ENCODE measurements at places on chromosomes 5 and 9. TPM values are rescaled to one million over a fixed set of nuclear protein-coding genes. Genes with fewer than 3 reads are reported as not detected.

- no peak for DNase-seq
Measured at GRCh38 chr5:68419081-68419636, 203.6 kb downstream of the PIK3R1 start.

DNA sequence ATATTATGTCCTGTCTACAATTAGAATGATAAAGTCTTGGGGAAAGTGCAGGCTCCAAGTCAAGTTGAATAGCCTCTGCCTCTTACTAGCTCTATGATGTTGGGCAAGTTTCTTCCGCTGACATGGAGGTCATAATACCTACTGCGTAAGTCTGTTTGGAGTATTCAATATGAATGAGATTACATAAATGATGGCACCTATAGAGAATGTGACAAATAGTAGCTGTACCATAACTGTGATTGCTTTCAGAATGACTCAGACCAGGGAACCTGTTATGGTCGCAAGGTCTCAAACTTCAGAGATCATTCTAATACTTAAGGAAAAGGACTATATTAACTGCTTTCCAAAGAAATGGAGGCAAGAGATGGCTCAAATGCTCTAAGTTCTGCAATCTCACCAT, 94.0 kb upstream of the ABCA1 start:
- no peak for DNase-seq

GRCh38 chr5:176658817-176659511, 11.7 kb downstream of the TSPAN17 start:
- DNase-seq, result no peak

The CTNND2 gene
- not detected for total RNA-seq

DNA sequence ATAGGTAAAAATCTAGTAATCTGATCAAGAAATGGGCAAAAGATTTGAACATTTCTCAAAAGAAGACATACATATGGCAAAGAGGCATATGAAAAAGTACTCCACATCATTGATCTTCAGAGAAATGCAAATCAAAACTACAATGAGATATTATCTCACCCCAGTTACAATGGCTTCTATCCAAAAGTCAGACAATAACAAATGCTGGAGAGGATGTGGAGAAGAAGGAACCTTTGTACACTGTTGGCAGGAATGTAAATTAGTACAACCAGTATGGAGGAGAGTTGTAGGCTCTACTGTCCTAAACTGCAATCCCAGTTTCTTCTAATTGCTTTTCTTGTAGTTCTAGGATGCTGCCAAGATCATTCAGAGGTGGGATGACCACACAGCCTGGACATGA, 193.5 kb upstream of the RFX3 start:
- DNase-seq, result no peak

The BAAT gene
- total RNA-seq, result 0.10 TPM

- no peak for DNase-seq
Measured at GRCh38 chr5:1782385-1783215, 17.0 kb downstream of the MRPL36 start.

- no peak for DNase-seq
Measured at GRCh38 chr5:168228668-168229067, 62.8 kb upstream of the WWC1 start.

DNA sequence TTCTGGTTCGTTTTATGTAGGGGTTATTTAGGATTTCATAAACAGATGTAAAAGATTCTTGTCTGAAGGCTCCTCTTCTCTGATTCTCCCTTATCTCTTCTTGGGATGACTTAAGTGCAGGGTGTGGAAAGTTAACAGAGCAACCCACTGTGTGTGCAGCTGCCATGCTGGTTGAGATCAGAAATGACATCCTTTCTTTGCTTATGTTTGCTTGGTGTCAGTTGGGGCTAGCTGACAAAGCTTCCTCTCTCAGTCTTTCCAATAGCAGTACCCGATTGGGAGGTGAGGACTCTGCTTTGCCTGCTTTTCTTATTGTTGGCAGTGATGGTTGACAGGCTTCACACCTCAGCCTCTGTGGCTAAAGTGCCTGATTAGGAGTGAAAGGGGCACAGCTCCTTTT, 26.5 kb downstream of the OGN start:
- no peak for DNase-seq

The POU5F2 gene
- total RNA-seq, result 0.27 TPM

The GRM6 gene
- not detected for total RNA-seq

DNA sequence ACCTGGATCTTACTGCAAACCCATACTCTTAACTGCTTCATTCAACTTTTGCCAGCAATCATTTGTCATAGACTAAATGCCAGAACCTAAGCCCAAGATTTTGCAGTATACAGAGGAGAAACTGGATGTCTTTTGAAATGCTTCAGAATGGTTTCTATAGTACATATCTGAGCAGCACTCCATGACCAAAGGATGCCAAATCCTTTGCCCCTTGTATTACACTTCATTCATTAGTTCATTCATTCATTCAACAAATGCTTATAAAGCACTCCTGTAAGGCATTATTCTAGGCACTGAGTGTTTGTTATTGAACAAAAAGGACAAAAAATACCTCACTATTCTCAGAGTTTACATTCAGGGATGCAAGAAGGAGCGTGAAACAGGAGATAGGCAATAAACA, 119.9 kb downstream of the SLC1A3 start:
- DNase-seq, result no peak

The TMEM174 gene
- total RNA-seq, result not detected

- no peak for DNase-seq
Measured at GRCh38 chr5:16592255-16592654, 24.5 kb downstream of the RETREG1 start.

DNA sequence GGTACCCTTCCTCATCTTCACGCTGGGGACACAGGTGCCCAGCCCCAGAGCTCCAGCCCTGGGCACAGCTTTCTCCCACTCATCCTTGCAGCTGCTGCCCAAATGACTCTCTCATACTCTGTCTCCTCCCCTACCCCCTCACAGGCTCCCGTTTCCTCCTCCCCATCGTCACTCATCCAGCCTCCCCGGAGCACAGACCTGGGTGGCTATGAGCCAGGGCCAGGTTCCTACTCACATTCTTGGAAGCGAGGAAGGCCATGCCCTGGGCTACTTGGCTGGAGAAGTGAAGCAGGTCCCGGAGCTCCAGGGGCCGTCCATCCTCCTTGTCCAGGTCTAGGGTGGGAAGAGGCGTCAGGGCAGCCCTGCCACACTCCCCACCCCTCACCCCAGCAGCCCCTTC, 29.3 kb downstream of the CSF1R start:
- no peak for DNase-seq

DNA sequence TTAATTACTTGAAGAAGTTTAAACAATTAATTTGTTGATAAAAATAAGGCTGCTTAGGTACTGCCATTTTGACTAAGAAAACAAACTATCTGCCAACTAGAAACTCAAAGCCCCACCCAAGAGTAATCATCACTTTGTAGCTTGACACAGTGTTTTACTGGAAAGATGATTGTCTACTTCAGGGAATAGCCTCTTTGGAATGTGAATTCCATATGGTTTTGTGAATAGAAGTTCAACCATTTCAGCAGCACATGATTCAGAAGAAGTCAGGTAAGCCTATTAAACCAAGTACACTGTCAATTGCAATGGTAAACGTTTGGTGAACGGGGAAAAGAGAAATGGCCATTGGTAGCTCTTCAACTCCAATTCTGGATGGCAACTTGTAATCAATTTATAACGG, 55.2 kb downstream of the PLK2 start:
- no peak for DNase-seq

The TIMD4 gene
- total RNA-seq, result 1.2 TPM

DNA sequence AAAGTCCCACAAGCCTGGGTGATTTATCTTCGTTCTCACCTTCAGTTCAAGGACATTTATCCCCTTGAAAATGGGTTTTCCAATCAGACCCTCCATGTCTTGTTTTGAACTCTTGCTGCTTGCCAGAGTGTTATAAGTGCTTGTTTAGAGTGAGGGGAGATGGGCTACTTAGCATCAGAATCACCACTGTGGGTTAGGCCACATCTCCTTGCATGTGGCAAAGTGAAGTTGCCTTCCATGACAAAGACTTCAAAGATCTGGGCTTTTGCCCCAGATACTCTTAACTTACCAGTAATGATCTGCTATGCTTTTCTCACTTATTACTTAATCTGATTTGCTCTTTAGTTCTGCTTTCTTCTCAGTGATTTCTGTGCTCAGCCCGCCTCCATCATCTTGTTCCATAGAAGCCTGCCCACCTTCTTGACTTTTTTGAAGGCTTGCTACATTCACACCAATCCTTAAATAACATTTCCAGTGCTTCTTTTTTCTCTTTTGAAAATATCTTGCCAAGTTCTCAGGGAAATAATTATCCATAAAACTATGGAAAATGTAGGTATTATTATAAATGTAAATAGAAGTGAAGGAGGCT, 39.0 kb downstream of the GPR21 start:
- no peak for DNase-seq

- no peak for DNase-seq
Measured at GRCh38 chr5:75668445-75668844, 48.8 kb downstream of the POC5 start.

DNA sequence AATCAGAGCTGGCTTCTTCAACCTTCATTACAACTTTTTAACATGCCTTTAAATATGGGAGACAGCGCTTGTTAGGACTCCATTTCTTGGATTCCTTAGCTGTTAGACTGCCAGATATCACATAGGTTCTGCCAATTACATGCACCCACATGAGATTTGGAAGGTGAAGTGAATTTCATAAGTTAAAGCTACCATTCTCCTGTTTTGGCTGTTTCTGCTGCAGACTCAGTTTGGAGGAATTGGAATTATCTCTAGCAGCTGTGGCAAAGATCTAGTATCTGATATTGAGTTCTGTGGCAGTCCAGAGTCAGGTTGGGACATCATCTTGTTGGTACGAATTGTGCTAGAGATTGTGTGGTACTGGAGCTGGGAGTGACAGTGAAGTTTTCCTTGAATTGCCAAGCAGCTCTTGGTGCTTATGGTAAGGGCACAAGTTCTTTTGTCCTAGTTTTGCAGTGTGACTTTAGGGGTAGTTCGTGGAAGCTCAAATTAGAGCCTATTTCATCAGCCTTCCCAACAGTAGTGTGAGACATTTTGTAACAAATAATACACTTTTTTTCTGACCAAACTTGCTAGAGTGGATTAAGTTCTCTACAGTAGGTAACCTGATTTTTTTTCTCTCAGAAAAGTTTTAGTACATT, 9.1 kb upstream of the PJA2 start:
- no peak for DNase-seq

All from activated naive CD8-positive, alpha-beta T cell treated with anti-CD3 and anti-CD28 coated beads for 36 hours (primary cell).